CD8-positive, alpha-beta T cell (primary cell): ENCODE measurements at places on chromosomes 12 and 14.

- DNase-seq = peak; percentile 73
These were observed 9.4 kb downstream of the LHX5 start for GRCh38 chr12:113462117-113462774.

DNA sequence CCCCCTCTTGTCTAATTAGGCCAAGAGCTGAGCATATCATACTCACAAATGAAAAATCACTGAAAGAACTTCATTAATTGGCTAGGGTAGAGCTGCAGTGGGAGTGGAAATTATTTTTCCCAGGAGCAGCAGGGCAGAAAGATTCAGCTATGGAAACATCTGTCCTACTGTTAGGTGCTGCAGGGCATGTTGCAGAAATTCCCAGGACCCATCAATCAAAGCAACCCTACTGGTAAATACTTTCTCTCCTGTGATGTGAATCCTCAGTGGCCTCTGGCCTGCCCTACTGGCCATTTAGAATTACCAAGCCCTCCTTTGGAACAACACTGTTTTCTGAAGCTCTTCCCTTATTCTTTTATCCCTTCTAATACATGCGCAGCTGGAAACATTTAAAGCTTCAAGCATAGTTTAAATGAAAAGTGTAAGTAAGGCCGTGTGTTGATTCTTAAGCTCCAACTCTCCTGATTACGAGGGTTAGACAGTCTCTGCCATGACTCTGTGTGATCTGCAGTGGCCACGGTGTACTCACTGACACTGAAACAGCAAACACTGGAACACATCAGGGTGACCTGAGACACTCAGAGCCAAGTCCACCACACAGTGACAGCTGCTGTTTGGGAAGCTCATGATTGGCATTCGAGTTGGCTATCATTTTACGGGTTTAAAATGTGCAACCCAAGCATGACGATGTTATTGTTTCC, 62.6 kb upstream of the TMCC3 start:
- no peak for DNase-seq

GRCh38 chr12:54373649-54374561, 9.6 kb upstream of the GPR84 start:
- DNase-seq = no peak

GRCh38 chr14:69208666-69209065, 17.4 kb downstream of the EXD2 start:
- DNase-seq = no peak

- DNase-seq = no peak
These were observed 88.1 kb downstream of the TMEM30B start for GRCh38 chr14:61192989-61193388.

- DNase-seq = no peak
These were observed at the start of gene RNASE8 for GRCh38 chr14:21057803-21058675. Gene RNASE8, plus strand, starts transcription at chr14:21057822. Its CDS starts 71 bp downstream, at chr14:21057893.

DNA sequence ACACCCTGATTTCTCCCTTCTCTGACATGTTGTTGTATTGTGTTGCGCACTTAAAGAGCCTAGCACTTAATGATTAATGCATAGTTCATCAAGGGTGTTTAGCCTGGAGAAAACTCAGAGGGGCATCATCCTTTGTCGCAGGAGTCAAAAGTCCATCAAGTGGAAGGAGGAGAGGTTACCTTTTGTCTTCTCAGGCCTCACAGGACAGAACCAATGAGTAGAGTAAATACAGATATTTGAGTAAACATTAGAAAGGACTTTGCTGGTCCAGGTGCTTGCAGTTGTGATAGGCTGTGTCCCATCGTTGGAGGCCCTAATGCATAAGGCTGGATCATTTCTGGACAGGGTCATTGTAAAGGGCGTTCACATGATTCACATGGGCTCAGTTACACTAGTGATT, 430.9 kb downstream of the PCNX1 start:
- DNase-seq = no peak

DNA sequence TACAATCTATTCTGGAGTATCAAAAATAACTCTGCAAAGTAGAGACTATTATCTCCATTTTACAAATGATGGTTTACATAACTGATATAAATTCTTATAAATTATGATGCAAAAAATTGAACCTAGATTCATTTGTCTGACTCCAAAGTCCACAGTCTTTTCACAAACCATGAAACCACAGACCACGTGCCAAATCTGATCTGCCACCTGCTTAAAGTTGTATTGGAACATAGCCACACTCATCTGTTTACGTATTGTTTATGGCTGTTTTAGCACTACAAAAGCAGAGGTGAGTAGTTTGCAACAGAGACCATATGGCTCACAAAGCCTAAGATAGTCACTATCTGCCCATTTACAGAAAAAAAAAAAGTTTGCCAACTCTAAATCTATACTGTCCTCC, 105.3 kb downstream of the KCNH5 start:
- no peak for DNase-seq

DNA sequence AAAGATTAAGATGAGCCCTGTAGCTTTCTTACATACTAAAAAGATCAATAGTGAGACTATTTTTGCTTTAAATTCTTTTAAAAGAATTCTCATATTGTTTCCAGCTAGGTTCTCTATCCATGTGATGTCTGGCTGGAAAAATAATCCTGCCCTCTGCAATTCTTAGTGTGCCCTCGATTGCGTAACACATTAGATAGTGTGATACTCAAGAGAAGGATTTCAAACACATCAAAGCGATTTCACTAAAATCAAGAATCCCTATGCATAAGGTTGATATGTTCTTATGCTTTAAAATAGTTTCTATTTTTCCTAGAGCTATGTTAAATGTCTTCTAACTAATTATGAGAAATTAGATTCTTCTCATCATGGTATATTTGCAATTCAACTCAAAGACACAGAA, 127.3 kb upstream of the PLEKHA5 start:
- DNase-seq = no peak

GRCh38 chr14:59959668-59960067, 39.7 kb downstream of the LRRC9 start:
- DNase-seq = no peak

DNA sequence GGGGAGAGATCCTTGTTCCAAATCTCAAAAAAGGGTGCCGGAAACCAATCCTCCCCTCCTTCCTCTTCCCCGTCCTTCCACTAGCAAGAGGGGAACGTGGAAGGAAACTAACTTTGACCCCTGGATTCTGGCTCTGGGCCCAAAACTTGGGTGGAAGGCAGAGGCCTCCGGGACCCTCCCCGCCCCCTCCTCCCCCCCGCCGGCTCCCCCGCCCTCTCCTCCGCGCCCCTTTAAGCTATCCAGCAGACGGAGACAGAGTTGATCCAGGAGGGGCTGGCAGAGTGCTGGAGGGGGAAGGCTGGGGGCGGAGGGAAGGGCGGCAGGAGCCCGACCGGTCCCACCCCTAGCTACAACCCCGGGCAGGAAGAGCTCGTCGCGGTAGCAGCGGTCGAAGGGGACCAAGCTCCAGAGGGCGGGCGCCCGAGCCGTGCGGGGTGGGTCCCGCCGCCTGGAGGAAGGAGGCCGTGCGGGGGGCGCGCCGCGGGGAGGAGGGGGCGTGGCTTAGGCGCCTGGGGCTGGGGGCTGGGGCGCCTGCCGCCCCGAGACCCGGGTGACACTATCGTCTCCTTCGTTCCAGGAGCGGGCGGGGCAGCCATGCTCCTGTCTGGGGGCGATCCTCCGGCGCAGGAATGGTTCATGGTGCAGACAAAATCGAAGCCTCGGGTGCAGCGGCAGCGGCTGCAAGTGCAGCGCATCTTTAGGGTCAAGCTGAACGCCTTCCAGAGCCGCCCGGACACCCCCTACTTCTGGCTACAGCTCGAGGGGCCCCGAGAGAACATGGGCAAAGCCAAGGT, at the start of gene NYNRIN:
Gene NYNRIN, plus strand, starts transcription at position 351 of the 794 bp plus-strand sequence. Its CDS starts 244 bp downstream, at position 595.
- DNase-seq = peak; percentile 27

GRCh38 chr14:105343194-105343593, 28.6 kb downstream of the PACS2 start:
- DNase-seq = no peak

- no peak for DNase-seq
These were observed 96.6 kb upstream of the G2E3 start for GRCh38 chr14:30462358-30462757.

GRCh38 chr14:23444314-23444713, 8.9 kb upstream of the MYH7 start:
- no peak for DNase-seq

GRCh38 chr14:23863836-23864235, 89.7 kb upstream of the DHRS4 start:
- no peak for DNase-seq

- DNase-seq = no peak
These were observed 73.8 kb downstream of the DERA start for GRCh38 chr12:15984963-15985362.

DNA sequence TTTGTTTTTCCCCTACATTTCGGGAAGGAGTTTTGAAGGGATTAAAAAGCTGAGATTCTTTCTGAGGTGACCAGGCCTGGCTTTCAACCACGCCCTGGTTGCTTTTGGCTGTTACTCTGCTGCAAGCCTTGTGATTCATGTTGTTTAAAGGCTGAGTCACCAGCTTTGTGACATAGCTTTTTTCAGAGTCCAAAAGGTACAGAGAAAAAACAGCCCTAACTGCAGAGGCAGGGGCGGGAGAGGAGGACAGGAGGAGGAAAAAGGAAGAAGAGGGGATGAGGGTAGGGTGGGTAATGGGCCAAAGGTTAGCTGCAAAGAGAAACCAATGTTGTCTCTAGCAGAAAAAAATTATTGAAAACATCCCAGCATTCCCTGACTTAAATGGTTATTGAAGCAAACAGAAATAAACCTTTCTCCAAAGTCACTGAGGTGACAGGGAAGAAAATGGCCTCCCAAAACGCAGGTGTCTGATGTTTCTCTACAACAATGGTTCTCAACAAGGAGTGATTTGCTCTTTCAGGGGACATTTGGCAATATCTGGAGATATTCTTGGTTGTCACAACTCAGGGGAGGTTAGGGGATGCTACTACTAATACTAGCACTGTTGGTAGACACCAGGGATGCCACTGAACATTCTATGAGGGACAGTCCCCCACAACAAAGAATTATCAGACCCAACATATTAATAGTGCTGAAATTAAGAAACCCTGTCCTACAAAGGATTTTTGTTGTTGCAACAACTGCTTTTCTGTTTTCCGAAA, 2.1 kb upstream of the UBC start:
- peak; percentile 49 for DNase-seq

- no peak for DNase-seq
These were observed 883 bp upstream of the CDCA4 start for GRCh38 chr14:105021656-105022275.

DNA sequence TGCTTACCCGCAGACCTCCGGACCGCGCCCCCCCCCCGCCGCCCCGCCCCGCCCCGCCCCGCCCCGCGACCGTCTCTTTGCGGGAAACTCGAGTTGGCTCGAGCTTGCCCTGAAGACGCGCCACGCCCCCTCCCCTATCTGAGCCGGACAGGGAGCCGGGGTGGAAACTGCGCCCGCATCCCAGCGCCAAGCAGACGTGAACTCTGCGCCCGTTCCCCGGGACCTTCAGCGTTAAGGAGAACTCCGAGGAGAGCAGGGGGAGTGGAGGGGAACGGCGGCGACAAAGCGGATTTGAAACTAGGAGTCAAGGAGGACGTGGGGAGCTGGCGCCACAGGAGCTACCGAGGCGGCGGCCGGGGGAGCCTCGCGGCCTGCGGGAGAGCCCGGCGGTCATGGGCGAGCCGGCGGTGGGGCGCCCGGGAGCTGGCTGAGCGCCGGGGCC, at the start of gene KCNK13:
Gene KCNK13, plus strand, starts transcription at position 310 of the 442 bp plus-strand sequence. CDS start 212 bp downstream, outside the sequence.
- DNase-seq = no peak

DNA sequence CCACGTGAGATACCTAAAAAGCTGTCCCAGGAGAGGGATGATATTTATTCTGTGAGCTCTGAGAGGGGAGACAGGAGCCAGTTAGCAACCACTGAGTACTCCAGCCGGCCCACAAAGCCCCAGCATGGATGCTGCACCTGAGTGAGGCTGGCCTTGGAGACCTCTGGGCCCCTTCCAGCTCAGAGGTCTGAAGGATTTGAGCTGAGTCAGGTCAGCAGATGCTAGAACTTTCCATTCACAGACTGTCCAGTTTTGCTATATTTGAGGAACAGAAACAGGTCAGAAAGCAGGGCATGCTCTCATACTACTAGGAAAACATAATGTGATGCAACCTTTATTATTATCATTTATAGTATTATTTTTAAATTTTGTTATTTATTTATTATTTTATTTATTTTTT, 15.0 kb upstream of the MAPKAPK5 start:
- DNase-seq = no peak

- no peak for DNase-seq
These were observed 25.9 kb downstream of the NFKBIA start for GRCh38 chr14:35378425-35379233.

GRCh38 chr14:83470959-83471695, 1937.5 kb upstream of the SEL1L start:
- no peak for DNase-seq

DNA sequence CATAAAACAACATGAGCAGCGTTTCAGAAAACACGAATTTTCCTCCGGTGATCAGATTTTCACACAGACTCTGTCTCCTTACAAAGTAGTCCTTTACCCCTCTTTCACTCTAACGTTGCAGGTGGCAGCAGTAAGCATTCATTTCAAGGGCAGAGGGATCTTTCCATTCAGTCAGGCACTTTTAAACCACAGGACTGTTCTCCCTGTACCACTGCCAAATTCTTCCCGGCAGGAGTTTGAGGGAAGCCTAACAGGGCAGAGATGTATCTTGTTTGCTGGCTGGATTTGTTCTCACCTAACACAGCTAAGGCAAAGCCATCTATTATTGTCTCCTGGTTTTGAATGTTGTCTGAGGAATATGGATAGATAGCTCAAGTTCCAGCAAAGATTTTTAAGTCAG, 1187.3 kb upstream of the SEL1L start:
- DNase-seq = no peak

GRCh38 chr14:32330351-32331111, 1.4 kb downstream of the AKAP6 start:
- no peak for DNase-seq

GRCh38 chr12:117882603-117883184, 86.1 kb downstream of the KSR2 start:
- no peak for DNase-seq

GRCh38 chr12:10557329-10557728, 51.6 kb downstream of the EIF2S3B start:
- peak; percentile 38 for DNase-seq

- peak; percentile 47 for DNase-seq
These were observed 127.9 kb upstream of the TMEM132D start for GRCh38 chr12:130031571-130032189.

GRCh38 chr14:95444132-95445129, 72.0 kb downstream of the SYNE3 start:
- DNase-seq = no peak

- DNase-seq = no peak
These were observed 413.7 kb upstream of the CCDC196 start for GRCh38 chr14:66072190-66073084.

- no peak for DNase-seq
These were observed 89.0 kb downstream of the RFX4 start for GRCh38 chr12:106671840-106672239.

DNA sequence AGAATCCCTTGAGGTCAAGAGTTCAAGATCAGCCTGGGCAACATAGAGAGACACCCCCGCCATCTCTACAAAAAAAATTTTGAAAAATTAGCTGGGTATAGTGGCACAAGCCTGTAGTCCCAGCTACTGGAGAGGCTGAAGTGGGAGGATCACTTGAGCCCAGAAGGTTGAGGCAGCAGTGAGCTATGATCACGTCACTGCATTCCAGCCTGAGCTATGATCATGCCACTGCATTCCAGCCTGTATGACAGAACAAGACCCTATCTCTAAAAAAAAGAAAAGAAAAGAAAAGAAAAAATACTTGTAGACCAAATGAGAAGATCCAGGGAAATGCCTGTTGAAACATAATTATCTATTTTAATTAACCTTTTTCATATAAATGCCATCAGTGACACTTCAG, 93.8 kb upstream of the MDM1 start:
- no peak for DNase-seq
